ENCODE measurements at places on chromosomes 3 and 15.

- no peak for DNase-seq
Observed at GRCh38 chr15:68682330-68682729, 103.5 kb downstream of the CORO2B start.

DNA sequence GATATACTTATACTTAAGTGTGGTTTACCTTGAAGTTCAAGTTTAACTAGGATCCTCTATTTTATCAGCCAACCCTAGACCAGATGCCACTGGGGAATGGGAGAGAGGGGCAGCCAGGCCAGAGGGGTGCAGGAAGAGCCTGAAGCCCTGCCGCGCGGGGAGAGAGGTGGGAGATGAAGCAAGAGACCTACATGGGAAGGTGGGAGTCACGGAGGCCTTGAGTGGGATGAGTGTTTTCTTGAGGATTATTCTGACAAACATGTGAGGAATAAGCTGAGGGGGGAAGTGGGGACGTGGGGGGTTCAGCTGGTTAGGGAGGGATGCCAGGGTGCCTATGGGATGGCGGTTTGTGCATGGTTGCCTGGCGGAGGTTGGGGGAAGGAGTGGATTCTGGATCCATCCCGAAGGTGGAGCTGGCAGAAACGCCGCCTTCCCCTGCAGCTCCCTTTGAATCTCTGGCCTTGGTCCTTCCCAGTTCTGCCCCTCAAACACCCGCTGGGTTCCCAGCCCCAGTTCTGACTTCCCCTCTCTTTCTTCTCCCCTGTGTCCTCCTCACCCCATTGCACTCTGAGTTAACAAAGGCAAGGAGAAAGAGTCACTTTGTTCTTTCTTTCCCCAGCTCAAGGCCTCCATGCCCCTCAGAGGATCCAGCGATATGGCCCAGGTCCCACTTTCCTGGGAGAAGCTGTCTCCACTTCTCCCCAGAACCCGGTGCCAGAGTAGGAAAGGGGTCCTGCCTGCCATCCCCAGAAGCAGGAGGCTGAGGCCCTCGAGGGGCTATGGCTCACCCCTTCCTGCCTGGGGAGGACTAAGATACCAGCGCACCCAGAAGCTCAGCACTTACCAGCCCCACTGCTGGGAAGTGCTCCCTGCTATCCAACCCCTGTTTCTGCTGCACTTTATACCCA is 274.2 kb downstream of the UACA start:
- no peak for DNase-seq

DNA sequence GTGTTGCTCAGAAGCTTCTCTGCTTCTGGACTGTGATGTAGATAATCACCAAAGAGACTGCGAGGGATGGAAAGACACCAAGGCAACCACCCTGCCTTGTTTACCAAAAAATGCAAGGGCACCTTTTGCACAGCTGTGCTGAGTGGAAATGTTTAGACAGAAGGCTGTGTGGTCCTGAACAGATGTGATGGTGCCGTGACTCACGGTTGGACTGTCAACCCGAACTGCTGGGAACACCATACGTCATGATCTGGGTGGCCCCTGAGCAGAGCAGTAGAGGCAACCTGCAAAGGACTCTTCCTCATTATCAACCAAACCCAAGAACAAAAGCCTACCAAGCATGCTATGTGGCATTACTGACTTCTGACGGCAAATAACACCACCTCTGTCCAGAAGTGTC is 61.3 kb upstream of the LPP start:
- no peak for DNase-seq

GRCh38 chr15:80556694-80557367 is 138.3 kb upstream of the ABHD17C start:
- DNase-seq: no peak

GRCh38 chr3:169966951-169967915 is 626 bp downstream of the SEC62 start:
- DNase-seq: peak; percentile 35

DNA sequence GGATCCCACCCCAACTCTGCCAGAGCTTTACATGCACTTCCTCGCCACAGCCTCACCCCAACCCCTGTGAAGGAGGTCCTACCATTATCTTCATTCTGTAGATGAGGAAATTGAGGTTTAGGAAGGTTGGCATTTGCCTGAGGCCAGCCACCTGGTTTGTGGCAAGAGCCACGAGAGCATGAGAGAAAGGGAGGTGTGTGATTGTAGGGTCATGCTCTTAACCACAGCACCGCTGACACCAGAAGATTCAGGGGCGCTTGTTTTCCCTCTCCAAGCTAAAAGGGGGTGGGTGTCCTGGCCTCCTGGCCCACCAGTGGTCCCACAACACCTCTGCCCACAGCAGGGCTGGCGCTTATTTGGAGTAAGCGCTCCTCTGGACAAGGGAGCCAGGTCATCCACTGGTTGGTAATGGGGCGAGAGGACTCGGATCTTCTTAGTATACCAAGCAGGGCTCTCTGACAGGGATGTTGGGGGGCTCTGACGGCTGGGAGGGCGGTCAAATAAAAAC is 691 bp downstream of the RHCG start:
- DNase-seq: no peak

- DNase-seq: no peak
Observed at GRCh38 chr3:42735615-42736014, 33.0 kb upstream of the HHATL start.

- no peak for DNase-seq
Observed at GRCh38 chr3:150547045-150547741, 606 bp downstream of the EIF2A start.

DNA sequence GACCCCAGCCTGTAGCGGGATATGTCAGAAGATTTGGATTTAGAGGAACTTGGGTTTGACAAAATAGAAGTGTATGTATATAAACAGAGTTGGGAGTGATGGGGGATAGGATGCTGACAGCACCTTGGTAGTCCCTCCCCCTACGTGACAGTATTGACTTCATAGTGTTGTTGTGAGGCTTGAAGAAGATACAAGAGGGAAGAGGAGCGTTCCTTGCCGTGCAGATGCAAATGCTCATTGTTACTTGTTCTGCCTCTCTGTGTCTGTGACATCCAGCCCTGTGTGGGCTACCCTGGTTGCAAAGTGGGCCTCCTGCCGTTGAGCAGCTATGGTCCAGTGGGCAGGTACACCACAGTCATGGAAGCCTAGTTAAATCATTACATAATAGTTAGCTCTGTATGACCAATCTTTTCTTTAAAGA is 45.0 kb downstream of the SMAD3 start:
- DNase-seq: no peak

DNA sequence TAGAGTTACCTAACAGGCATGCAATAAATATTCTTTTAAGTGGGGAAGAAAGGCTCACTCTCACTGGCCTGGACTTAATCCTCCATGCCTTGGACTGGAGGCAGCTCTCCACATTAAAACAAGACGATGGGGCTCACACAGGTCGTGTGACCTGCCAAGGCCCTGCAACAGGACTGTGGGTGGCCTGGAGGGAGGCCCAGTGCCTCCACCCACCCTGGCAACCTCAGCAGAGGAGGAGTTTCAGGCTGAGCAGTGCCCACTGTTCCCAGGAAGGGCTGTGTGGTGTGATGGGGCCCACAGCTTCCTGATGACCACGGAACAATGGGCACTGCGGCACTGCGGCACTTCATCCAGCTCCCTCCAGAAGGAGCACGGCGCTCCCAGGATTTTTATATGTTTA is 5.5 kb downstream of the UROC1 start:
- DNase-seq: no peak

Measured in right renal pelvis (tissue), 4 donors.